CMK (cell line): ENCODE measurements at places on chromosomes 1 and 21.

GRCh38 chr1:37265786-37266667, 208.4 kb upstream of the ZC3H12A start:
- DNase-seq = no peak

DNA sequence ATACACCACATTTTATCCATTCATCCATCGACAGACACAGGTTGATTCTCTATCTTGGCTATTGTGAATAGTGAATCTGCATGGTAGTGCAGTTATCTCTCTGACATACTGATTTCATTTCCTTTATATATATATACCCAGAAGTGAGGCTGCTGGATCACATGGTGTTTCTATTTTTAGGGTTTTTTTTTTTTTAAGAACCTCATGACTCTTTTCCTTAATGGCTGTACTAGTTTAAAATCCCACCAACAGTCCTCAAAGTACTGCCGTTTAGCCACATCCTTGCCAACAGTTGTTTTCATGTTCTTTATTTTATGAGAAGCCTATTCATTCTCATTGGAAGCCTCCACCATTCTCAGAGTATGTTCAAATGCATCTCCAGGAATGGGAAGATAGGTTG, 258.7 kb upstream of the SNX7 start:
- DNase-seq = no peak

DNA sequence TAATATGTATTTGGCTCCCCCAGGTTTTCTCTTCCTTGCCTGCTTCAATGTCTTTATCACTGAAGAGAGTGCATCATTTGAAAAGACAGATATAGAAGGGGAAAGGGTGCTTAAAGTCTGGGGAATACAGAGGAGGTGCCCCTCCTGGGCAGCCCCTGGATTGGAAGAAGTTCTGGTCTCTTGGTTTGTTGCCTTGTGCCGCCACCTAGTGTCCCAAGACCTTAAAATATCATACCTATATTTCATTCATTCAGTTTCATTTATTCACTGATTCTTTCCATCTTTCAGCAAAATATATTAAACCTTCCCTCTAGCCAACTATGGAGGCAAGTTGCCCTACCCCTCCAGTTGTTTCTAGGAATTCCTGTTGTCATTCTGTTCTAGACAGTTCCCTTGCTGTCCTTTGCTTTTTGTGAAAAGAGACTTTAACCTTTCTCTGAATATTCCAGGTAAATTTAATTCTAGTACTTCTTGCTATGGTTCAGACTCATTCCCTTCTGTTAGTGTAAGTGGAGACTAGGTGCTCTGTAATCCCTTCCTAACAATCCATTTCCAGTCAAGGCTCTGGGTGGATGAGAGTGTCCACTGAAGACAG, 56.1 kb downstream of the MEF2D start:
- DNase-seq = no peak

DNA sequence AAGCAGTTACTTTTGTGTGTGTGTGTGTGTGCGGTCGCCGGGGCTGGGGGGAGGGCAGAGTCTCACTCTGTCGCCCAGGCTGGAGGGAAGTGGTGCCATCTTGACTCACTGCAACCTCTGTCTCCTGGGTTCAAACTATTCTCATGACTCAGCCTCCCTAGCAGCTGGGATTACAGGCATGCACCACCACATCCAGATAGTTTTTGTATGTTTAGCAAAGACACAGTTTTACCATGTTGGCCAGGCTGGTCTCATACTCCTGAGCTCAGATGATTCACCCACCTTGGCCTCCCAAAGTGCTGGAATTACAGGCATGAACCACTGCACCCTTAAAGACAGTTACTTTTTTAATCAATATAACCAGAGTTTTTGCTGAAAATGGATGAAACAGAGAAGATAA, 207.0 kb downstream of the PTPRC start:
- no peak for DNase-seq

DNA sequence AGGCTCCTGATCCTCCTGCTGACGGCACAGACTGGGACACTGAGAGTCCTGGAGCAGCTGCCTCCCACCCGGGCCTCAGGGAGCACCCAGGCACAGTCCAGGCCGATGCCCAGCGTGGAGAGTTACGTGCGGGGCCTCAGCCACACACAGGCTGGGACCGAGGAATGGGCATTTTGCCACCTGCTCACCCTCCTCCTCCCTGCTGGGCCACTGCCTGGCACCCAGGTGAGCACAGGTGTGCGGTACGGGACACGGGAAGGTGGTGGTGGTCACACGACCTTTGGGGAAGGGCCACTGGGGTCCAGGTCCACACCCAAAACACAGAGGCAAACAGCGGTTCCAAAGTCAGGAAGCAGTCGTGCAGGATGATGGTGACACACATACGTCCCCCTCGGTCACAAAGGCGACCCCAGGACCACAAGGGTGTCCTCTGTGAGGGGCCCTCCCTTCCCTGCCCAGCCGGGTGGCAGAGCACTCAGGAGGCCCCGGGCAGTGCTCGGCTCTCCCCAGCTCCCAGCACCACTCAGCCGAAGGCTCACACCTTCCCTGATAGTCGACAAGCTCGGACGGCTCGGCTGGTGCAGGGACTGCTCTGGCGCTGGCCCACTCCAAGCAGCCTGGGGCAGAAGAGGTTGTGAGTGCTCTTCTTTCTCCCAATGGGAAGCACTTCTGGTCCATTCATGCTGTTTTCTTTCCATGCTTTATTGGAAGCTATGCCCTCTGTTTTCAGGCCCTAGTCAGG, 14.3 kb downstream of the MORN1 start:
- no peak for DNase-seq

- DNase-seq = no peak
These were observed 653.8 kb downstream of the SMYD3 start for GRCh38 chr1:245853291-245853690.

- DNase-seq = peak; percentile 31
These were observed 32.1 kb downstream of the EYA3 start for GRCh38 chr1:28056129-28056925.
